Mammary microvascular endothelial cell (primary cell): ENCODE measurements at places on chromosomes 5 and 9. TPM values are rescaled to one million over a fixed set of nuclear protein-coding genes. Genes with fewer than 3 reads are reported as not detected.

Gene PCDHB10
- 0.53 and 0.59 TPM in 2 replicates for total RNA-seq

Gene PTAR1
- 20.9 and 31.0 TPM in 2 replicates for total RNA-seq

Gene FBP2
- total RNA-seq, result not detected in 2 replicates

Gene SPATA9
- total RNA-seq, result 0.39 and 2.3 TPM in 2 replicates

Gene TEX48
- not detected in 2 replicates for total RNA-seq

Gene C1QTNF2
- total RNA-seq, result 0.07 and 0.20 TPM in 2 replicates

Gene IL5
- total RNA-seq, result not detected in 2 replicates

Gene FAM151B
- total RNA-seq, result 0.87 and 3.5 TPM in 2 replicates

Gene NR5A1
- not detected in 2 replicates for total RNA-seq

Gene FOXD4L6
- not detected in 2 replicates for total RNA-seq

Gene CAMSAP1
- total RNA-seq, result 15.6 and 15.8 TPM in 2 replicates

Gene OBP2B
- total RNA-seq, result not detected in 2 replicates

Gene SHB
- 26.2 and 34.1 TPM in 2 replicates for total RNA-seq

Gene SPOCK1
- 2.2 and 2.7 TPM in 2 replicates for total RNA-seq
